ENCODE measurements at places on chromosomes 2 and 18. TPM values are rescaled to one million over a fixed set of nuclear protein-coding genes. Genes with fewer than 3 reads are reported as not detected.

The SRBD1 gene
- total RNA-seq = 19.5 TPM

The ALPG gene
- total RNA-seq = not detected

The LBH gene
- 81.9 TPM for total RNA-seq

GRCh38 chr2:218852911-218853667 is 6.5 kb upstream of the WNT6 start:
- peak; percentile 74 for DNase-seq

DNA sequence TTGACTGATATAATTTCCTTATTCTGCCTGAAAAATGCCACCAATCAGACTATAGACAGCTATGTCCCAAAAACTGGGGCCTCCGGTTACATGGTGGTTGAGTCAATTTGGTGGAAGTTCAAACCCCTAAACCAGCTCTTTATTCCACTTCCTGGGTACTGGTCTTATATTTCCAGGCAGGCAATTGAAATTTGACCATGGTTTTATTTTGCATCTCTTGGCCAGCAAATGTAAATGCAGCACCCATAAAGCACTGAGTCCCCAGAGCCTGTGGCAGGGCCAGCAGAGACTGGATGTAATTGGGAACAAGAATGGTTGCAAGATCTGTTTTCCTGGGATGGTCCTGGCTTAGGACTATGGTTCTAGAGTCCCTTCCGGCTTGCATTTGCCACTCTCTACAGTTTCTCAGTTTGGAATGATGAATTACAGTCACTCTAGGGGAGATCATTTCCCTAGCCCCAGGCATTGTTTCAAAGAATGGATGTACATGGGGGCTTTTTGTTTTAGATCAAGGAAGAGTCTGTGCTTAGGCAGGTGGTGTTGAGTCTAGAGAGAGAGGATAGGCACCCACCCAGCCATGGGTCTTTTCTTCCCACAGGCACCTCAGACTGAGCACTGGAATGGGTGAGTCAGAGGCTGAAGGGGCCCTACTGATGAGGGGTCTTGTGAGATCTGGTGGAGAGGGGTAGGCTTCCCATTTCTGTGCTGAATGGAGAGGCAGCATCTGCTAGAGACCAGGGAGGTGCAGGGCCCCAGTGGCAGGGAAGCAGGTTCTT is 108.4 kb upstream of the CDC42EP3 start:
- DNase-seq = no peak

- DNase-seq = no peak
Measured at GRCh38 chr2:20455076-20455587, 8.3 kb downstream of the RHOB start.

- no peak for DNase-seq
Measured at GRCh38 chr2:22449696-22450095, 935.3 kb upstream of the KLHL29 start.
